IPS DF 19.7 (cell line): ENCODE measurements at places on chromosomes 7 and 10.

DNA sequence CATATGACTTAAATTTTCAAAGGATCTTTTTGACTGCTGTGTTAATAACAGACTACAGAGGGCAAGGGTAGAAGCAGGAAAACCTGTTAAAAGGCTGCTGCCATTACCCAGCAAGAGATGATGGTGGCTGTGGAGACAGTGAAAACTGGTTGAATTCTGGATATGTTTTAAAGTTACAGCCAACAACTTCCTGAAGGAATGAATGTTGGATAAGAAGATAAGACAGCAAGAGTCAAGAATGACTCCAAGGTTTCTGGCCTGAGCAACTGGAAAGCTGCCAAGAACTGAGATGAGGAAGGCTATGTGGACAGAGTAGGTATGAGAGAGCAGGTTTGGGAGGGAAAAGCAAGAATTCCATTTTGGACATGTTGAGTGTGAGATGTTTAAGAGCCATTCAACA, 19.1 kb downstream of the CNOT4 start:
- no peak for DNase-seq

- DNase-seq = no peak
Observed at GRCh38 chr7:82674268-82674667, 230.7 kb upstream of the CACNA2D1 start.

DNA sequence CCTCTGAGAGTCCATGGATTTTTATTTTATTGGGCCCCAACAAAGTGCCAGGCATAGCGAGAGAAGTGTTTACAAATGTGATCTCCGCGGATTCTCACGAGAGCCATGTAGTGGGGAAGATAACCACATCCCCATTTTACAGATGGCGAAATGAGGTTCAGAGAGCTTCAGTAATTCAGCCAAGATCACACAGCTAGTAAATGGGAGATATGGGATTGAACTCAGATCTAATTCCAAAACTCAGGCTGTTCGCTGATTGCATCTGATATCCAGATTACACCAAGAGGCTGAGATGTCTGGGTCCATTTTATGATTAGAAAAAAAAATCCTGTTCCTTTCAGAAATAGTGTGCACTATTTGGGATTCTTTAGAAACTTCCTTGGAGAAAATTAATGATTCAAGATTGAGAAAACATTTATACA, 1.3 kb downstream of the FAS start:
- DNase-seq = no peak

GRCh38 chr10:81838950-81839349, 36.0 kb upstream of the NRG3 start:
- no peak for DNase-seq

DNA sequence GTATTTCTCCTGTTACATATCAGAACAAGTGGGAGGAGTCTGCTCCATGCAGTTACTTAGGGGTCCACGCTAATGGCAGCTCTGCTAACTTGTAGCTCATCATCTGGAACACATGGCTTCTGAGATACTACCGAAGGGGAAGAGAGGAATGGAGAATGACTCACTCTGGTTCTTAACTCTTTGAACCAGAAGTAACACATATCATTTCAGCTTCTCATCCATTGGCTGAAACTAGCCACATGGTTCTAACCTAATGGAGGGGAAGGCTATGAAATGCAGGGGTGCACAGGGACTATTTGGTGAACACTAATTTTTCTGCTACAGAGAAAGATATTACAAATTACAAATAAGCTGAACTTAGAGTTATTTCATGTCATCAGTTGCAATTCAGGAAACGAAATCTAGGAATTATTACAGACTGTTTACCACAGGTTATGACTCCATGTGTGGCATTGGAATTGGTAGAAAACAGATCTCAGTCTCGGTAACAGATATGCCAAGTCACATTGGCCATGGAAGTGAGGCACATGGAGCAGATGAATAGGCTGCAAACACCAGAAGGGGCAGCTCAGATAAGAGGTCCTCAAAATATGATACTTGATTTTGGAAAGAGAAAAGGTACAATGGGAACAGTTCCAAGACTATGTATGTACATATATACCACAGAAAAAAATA, 9.4 kb upstream of the KAT6B start:
- no peak for DNase-seq

- DNase-seq = peak; percentile 25
Observed at GRCh38 chr7:35430547-35431153, 176.8 kb upstream of the TBX20 start.

DNA sequence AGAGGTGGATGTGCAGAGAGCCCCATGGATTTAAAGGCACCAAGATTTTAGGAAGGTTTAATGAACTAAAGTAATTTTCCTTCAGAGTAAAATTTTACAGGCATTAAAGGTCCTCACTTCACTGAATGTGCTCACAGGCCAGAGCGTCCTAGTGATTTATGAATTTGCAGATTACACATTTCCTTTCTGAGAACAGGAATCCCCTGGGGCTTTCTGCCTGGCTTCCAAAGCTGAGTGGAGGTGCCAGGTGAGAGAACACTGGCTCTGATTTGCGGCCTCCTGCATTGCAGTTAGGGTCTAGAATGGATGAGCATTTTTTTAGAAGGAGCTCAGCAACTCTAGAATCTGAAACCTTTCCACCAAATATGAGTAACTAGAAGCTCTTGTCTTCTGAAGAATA, 194.3 kb downstream of the SORCS3 start:
- no peak for DNase-seq
